ENCODE measurements at places on chromosomes 2 and 18.
A peak's percentile ranks its signal among the peaks of the same experiment; 100 is the strongest.

GRCh38 chr18:48649231-48649630 is 110.4 kb downstream of the CTIF start:
- DNase-seq, result no peak

DNA sequence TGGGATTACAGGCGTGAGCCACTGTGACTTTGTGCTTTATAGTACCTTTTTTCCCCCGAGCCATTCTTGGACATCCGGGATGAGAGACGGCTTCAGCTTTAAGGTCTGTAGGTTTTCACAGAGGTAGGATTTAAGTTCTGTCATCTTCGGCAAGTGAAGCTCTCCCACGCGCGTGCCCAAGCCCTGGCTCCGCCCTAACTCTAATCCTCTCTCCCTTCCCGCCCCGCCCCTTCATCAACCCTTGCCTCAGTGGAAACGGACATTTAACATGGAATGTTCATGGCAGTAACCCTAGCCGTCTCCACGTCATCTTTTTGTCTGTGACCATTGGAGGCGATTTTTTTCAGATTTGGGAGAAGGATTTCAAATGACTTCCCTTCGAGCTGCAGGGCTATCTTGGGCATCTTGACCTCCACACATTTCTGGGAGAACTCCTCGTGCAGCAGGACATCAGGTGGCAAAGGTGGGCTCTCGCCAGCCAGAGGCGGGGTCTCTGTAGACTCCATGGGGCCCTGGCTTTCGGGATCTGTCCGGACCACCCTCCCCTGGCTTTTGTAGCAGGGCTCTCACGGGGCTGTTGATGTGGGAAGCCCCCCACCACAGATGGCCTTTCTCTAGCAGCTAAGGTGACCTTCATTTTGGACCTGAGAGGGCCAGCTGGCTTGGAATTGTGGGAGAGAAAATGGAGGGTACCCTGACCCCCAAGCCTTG is 6.8 kb downstream of the COLEC11 start:
- no peak for DNase-seq

GRCh38 chr2:52495816-52496215 is 1271.8 kb upstream of the CHAC2 start:
- no peak for DNase-seq

GRCh38 chr2:240733803-240734495 is 42.3 kb downstream of the AQP12A start:
- DNase-seq, result no peak

DNA sequence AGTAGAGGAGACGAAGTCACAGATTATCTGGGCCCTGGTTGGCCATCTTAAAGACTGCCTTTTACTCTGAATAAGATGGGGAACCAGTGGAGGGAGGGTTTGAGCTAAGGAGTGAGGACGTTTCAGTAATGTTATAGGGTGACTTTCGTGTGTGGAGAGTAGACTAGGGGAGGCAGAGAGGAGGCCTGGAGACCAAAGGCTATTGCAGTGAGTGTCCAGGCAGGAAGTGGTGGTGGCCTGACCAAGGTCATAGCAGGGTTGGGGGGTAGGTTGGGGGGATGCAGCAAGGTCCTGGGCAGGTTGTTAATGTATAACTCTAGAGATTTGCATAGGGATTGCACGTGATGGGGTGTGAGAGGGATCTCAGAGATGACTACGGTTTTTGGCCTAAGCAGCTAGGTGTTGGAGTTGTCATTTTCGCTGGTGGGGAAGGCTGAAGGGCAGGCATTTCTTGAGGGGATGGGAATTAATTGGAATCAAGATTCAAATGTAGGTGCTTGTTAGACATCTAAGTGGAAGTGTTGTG is 4.9 kb downstream of the CEP192 start:
- no peak for DNase-seq

- DNase-seq, result no peak
These were observed 4.7 kb upstream of the ZNF516 start for GRCh38 chr18:76499637-76500340.

- no peak for DNase-seq
These were observed 44.5 kb downstream of the DNER start for GRCh38 chr2:229669841-229670240.

DNA sequence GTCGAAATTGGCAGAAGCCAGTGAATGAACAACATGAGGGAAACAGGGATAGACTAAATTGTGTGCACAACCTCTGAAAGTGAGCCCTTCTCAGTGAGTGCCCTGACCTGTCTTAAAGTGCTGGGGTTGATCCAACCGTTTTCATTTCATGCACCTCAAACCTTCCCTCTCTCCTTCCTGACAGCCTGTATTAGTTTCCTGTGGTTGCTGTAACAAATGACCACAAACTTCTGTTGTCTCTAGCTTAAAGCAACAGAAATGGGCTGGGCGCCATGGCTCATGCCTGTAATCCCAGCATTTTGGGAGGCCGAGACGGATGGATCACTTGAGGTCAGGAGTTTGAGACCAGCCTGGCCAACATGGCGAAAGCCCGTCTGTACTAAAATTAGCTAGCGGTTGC is 48.8 kb upstream of the PPP1CB start:
- DNase-seq, result no peak

GRCh38 chr2:40760071-40760666 is 308.3 kb upstream of the SLC8A1 start:
- DNase-seq, result peak; percentile 32

DNA sequence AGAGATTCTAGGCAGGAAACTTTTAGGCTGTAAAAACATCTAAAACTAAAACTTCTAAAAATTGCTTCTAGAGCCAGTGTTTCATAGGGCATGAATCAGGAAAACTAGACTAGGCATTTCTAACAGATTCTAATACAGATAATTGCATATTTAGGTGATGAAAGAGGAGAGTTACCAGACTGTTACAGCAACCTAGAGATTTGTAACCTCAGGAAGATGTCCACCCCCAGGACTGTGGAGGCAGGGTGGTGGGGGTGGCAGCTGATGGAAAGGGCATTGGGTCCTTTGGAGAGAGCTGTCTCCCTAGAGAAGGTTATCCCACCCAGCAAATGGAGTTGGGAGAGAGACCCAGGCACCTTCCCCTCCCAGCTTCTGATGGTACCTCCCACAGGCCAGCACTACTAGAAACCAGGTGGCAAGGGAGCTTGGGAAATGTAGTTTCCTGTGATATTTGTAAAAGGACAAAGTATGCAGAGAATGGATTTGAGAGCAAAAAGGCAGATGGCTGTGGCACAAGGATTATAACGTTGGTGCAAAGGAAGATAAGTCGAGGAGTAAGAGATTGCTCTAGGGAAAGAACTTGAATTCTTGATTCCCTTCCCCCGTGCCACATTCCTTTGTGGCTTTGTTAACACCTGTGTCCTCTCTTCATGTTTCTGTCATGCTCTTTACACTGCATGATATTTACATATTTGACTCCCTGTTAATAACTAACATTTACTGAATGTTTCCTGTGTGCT is 75.6 kb upstream of the MGAT5 start:
- DNase-seq, result no peak

GRCh38 chr2:133004623-133005022 is 334.6 kb upstream of the LYPD1 start:
- no peak for DNase-seq

- no peak for DNase-seq
These were observed 50.5 kb upstream of the HPCAL1 start for GRCh38 chr2:10252224-10252623.

- peak; percentile 81 for DNase-seq
These were observed 56.2 kb downstream of the ITSN2 start for GRCh38 chr2:24304098-24304497.

DNA sequence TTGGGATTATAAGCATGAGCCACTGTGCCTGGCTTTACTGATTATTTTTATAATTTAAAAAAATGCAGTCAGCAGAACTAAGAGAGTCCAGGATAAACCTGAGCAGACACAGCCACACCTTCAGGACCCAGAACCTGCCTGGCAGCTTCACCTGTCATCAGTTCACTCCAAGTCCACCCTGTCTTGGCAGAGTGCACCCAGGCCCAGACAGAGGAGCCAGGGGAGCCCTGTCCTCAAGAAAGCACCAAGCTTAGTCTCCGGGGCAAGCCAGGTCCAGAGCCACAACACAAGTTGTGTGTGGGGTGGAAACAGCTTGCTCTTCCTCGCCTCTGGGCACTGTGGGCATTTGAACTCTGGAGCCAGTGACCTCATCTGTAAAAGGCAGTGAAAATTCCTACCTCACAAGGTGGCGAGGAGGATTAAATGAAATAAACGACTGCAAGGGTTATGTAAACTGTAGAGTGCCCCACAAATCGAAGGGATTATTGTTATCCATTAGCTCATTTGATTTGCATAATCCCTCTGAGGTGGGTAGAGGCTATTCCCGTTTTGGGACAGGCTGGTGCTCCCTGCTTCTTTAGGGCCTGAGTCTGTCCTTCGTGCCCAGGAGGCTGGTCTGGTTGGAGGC is 24.7 kb downstream of the MYCN start:
- no peak for DNase-seq

- no peak for DNase-seq
These were observed 421.6 kb upstream of the ID2 start for GRCh38 chr2:8260213-8260612.

GRCh38 chr2:181185948-181186347 is 205.5 kb downstream of the UBE2E3 start:
- no peak for DNase-seq

- DNase-seq, result no peak
These were observed 78.8 kb upstream of the NEDD4L start for GRCh38 chr18:57965246-57965645.

DNA sequence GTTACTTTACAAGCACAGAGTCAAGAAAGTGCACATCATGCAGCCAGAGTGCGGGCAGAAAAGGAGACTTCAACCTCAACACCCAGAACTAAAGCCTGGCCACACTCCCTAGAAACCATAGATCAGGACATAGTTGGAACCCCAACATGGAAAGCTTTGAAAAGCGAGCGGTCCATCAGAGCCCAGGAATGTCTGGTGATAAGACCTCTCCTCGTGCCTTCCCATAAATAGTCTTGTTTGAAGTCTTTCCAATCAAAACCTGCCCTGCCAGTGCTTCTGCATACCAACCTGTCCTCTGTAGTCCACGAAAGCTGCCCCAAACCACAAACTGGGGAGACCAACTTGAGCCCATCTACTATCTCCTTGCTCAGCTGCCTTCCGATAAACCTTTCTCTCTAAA is 55.5 kb downstream of the NEURL3 start:
- DNase-seq, result no peak

- no peak for DNase-seq
These were observed 169.0 kb downstream of the FTCDNL1 start for GRCh38 chr2:199682001-199682400.

DNA sequence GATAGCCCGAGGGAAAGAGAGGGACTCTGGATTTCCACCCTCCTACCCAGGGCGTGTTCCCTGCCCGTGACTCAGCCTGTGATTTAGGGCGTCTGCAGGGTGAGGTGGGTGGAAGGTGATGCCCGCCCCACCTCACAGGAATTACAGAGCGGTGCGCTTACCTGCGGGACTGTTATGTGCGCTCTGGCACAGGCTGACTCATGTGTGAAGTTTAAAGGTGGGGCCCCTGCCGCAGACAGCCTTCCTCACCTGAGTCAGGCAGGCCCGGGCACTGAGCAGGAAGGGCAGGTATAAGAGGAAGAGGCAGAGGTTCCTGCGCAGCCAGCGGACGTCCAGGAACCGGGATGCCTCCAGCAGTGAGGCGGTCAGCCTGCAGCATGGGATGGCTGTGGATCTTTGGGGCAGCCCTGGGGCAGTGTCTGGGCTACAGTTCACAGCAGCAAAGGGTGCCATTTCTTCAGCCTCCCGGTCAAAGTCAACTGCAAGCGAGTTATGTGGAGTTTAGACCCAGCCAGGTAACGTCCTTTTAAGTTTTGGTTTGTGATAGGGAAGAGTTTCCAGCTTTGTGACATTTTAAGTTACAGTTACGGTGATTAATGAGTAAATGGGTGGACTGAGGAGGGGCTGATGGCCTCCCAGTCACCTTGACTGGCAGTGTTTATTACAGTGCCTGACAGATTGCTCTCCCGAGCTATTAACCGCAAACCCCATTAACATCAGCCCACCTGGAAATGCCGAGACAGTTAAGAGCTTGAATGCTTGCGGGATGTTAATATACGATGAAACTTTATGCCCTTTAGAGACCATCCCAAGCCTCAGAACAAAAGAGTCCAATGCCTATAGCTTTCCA is 141.6 kb upstream of the TTC39C start:
- no peak for DNase-seq

All from AG09319 (cell line).